ENCODE measurements at places on chromosomes 5 and 9.

- H3K4me1 ChIP-seq = no peaks in the 10 kb centered on the region
- H3K4me3 ChIP-seq = no peak overlapping the region
- H3K27ac ChIP-seq = no peak overlapping the region
- DNase-seq = no peak
- no peaks in the 10 kb centered on the region for H3K27me3 ChIP-seq
- H3K36me3 ChIP-seq = no peaks in the 10 kb centered on the region
Measured at GRCh38 chr9:119961774-119962424, 592.7 kb upstream of the BRINP1 start.

DNA sequence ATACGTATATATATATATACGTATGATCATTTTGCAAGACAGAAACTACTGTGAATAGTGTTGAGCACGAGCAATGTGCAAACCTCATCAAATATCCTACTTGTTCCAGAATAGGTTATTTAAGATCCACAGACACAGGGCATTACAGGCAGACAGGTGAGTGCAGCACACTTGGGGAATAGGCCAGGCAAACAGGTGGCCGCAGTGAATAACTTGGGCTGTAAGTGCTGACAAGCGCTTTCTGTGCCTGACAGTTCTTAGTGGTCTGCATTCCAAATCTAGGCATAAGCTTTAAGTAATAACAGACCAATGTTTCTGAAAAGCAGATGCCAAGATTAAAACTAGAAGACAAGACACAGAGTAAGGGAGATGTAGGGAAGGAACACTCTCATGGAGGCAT lies 77.9 kb downstream of the LHFPL2 start:
- no peak overlapping the region for H3K4me3 ChIP-seq
- no peaks in the 10 kb centered on the region for H3K36me3 ChIP-seq
- no peaks in the 10 kb centered on the region for H3K4me1 ChIP-seq
- peaks cover 8% of the 10 kb centered on the region for H3K27me3 ChIP-seq
- no peak for DNase-seq

DNA sequence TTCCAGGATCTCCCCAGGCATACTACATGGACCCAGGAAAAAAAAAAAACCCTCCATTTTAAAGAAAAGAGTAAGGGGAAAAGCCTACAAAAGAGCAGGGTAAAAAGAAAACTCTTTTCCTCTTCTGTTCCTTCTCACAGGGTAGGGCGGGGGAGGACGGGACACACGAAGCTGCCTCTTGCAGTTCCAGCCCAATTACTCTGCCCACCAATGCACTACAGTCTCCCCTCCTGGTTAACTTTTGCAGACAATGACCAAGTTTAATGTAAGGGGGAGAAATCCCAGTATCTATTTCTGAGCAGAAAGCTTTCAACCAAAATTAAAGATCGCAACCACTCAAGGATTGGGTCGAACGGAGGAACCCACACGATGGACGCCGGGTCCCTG lies 1.3 kb downstream of the BRD3 start:
- H3K27ac ChIP-seq = peak overlapping the region; percentile 98
- no peak for DNase-seq
- H3K27me3 ChIP-seq = peaks cover 20% of the 10 kb centered on the region
- peak overlapping the region; percentile 87 for H3K4me3 ChIP-seq

- H3K36me3 ChIP-seq = no peaks in the 10 kb centered on the region
- DNase-seq = no peak
- H3K4me1 ChIP-seq = peaks cover 31% of the 10 kb centered on the region
- no peaks in the 10 kb centered on the region for H3K27me3 ChIP-seq
- peak overlapping the region; percentile 84 for H3K27ac ChIP-seq
- peak overlapping the region; percentile 26 for H3K4me3 ChIP-seq
Measured at GRCh38 chr9:20208961-20209371, 413.3 kb downstream of the MLLT3 start.

- H3K27ac ChIP-seq = no peak overlapping the region
- H3K27me3 ChIP-seq = peaks cover 4% of the 10 kb centered on the region
- no peak overlapping the region for H3K4me3 ChIP-seq
- no peak for DNase-seq
- H3K4me1 ChIP-seq = peaks cover 15% of the 10 kb centered on the region
Measured at GRCh38 chr9:4620881-4621555, 41.1 kb upstream of the PLPP6 start.

- no peak overlapping the region for H3K27ac ChIP-seq
- no peak overlapping the region for H3K4me3 ChIP-seq
- no peaks in the 10 kb centered on the region for H3K27me3 ChIP-seq
- H3K36me3 ChIP-seq = no peaks in the 10 kb centered on the region
Measured at GRCh38 chr9:134707731-134708671, 66.4 kb downstream of the COL5A1 start.

DNA sequence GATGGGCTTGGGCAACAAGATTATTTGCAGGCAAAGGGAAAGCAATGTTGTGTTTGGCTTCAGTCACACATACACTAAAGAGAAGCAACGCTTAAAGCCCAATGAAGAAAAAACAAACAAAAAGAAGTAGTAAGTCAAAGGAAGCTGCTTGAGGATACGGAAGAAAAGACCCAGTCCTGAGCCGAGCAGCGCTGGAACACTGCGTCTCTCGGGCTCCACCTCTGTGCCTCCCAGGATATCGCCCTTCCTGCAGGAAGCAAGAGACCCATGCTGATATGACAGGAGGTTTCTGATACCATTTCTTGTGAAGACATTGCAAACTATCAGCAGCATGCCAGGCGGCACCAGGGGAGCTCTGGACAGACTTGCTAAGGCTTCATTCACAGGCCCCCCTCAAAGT lies 9.9 kb downstream of the GNAQ start:
- no peak overlapping the region for H3K4me3 ChIP-seq
- no peaks in the 10 kb centered on the region for H3K27me3 ChIP-seq
- no peak overlapping the region for H3K27ac ChIP-seq
- DNase-seq = no peak
- peaks cover 57% of the 10 kb centered on the region for H3K4me1 ChIP-seq

DNA sequence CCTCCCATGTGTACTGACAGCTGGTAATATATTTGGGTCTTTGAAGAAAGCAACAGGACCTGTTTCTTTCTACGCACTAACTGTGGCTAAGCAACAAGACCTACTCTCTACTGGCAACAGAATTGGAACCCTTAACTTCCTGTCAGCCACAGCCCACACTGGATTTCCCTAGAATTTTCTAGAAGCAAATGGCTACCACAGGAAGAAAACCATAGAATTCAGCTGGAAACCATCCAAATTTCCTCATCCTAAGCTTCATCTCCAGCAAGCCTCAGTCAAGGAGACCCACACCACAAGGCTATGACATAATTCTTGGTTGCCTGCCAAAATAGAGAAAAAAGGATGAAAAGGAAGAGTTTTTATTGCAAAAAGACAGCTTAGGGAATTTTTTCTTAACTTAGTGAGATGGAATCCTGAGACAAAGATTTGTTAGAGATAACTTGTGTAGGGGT lies 171.8 kb upstream of the TNC start:
- H3K4me1 ChIP-seq = no peaks in the 10 kb centered on the region
- H3K27ac ChIP-seq = no peak overlapping the region
- DNase-seq = no peak
- H3K36me3 ChIP-seq = no peaks in the 10 kb centered on the region

GRCh38 chr9:104144336-104144735 lies 50.2 kb downstream of the SMC2 start:
- H3K36me3 ChIP-seq = peaks cover 49% of the 10 kb centered on the region
- H3K27me3 ChIP-seq = no peaks in the 10 kb centered on the region
- no peak for DNase-seq
- H3K4me3 ChIP-seq = no peak overlapping the region

DNA sequence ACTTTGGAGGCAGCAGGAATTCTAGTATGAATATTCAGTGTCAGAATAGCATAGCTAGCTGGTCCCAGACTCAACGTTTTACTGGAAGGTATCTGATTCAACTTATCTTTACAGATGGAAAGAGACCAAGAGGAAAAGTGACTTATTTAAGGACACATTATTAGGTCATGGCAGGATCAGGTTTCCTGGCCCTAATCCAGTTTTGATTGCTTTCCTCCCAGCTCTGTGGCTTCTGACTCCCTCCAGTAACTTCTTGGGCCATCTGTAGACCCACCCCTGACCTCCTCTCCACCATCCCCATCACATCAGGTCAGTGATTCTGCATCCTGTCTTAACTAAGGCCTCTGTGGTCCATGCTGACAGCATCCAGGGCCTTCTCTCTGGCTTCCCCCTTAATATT lies 38.4 kb downstream of the SH3TC2 start:
- no peak overlapping the region for H3K4me3 ChIP-seq
- peaks cover under 1% of the 10 kb centered on the region for H3K4me1 ChIP-seq
- H3K27me3 ChIP-seq = peaks cover 10% of the 10 kb centered on the region
- no peaks in the 10 kb centered on the region for H3K36me3 ChIP-seq
- DNase-seq = no peak
- no peak overlapping the region for H3K27ac ChIP-seq

DNA sequence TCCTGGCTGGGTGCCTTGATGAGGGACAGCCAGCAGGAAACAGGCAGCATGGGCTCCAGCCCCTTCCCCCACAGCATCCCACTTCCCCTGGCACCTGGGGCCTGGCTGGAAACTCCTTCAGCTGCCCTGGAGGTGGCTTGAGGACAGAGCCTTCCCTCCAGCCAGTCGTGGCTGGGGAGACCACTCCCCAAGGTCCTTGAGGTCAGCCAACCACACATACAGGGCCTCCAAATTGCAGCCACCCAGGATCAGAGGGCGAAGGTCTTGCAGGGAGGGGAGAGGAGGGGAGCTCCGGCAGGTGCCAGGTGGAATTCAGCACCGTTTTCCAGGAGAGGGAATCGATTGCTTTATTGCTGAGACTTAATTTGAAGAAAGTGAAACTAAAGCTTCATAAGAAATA lies 280.4 kb downstream of the PBX3 start:
- no peak overlapping the region for H3K27ac ChIP-seq
- no peaks in the 10 kb centered on the region for H3K4me1 ChIP-seq
- H3K27me3 ChIP-seq = no peaks in the 10 kb centered on the region
- H3K36me3 ChIP-seq = no peaks in the 10 kb centered on the region

DNA sequence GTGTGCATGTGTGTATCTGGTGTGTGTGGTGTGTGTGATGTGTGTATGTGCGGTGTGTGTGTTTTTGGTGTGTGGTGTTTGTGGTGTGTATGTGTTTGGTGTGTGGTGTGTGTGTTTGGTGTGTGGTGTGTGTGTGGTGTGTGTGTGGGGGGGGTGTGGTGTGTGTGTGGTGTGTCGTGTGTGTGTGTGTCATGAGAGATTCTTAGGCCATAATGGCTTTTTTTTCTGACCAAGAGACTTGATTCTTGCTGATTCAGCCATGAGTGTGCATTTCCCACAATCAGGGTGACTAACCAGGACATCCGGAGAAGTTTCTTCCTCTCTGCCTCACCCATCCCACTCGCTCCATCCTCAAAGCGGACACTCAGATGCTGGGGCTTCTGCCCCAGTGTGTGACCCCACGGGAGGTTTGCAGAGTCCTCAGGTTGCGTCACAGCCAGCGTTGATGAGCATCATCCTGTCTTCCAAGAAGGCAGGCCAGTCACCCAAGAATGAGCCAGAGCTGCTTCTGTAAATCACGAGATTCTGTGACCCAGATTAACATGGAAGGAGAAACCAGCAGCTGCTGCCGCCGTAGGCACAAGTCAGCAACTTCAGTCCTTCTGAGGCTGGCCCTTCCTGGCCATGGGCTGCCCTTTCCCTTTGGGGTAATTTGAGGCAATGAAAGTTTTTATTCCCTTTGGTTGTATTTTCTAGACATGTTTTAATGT lies 12.5 kb upstream of the CTSL start:
- H3K4me3 ChIP-seq = no peak overlapping the region
- peaks cover 12% of the 10 kb centered on the region for H3K27me3 ChIP-seq
- peak overlapping the region; percentile 24 for H3K27ac ChIP-seq

DNA sequence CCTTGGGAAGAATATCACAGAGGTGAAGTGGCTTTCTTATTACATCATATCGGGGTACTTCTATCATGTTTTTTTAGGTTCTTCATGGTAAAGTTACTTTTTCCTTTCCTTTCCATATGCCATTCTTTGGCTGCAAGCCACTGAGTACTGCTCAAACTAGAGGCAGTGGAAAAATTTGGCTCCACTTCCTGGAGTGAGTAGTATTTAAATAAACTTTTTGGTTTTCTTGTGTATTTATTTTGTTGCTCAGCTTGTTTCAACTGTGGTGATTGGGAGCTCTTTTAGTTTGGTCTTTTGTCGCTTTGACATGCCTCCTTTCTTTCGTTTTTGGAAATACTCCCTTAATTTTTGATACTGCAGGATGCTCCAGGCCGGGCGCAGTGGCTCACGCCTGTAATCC lies 69.8 kb downstream of the WDR70 start:
- H3K4me1 ChIP-seq = peaks cover 2% of the 10 kb centered on the region
- DNase-seq = no peak
- H3K27me3 ChIP-seq = no peaks in the 10 kb centered on the region
- H3K27ac ChIP-seq = no peak overlapping the region

DNA sequence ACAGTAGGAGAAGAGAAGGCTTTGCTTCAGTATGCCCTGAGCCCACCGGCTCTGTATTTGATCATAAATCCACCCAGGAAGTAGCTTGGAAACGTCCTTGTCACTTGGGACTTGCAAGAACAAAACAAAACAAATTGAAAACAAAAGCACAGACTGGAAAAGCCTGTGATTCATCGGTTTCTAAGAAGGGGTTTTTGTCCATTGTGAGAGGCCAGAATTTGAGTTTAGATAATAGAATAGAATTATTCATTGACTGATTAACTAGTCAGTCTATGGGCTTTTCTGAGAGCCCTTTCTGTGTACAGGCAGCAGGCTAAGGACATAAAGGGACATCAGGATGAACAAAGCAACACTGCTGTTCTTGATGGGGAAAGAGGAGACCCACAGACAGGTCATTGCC lies 424.8 kb downstream of the IRX1 start:
- H3K36me3 ChIP-seq = no peaks in the 10 kb centered on the region
- H3K4me3 ChIP-seq = no peak overlapping the region
- no peak for DNase-seq

DNA sequence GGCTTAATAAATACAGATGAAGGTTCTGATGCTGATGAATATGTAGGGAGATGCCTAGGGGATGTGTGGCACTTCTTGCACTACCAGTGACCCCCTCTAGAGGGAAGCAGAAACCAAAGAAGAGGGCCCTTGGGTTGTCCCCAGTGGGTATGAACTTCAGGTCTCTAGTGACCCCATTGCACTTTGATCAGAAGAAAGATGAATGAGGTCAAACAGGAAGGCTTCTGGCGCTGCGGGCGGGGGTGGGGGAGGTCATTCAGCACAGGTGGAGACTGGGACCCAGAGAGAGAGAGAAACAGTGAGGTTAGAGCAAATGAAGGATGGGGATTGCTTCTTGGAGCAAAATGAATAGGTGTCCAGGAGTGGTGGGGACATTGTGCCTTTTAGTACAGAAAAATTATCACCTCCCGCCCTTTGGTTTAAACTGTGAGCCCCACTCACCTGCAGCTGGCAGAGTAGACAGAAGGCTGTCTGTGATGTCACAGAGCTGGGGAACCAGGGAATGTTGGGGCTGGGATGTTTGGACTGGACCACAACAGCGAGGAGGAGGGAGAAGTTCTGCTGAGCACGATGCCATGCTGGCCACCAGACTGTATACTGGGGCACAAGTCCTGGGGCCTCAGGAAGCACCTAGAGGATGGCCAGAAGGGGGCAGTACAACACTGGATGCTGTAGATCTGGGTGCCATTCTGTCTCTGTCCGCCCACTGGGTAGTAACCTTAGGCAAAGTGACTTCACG lies at the start of gene TEX48:
TSS of gene TEX48 (minus strand) at position 599 of the 739 bp plus-strand sequence. CDS start 10,469 bp downstream, outside the sequence.
- H3K4me3 ChIP-seq = no peak within 1 kb of the TSS
- H3K27ac ChIP-seq = peak within 1 kb of the TSS; percentile 94
- DNase-seq = peak; percentile 74
- peaks cover 26% of the 10 kb centered on the region for H3K36me3 ChIP-seq
- peaks cover 5% of the 10 kb centered on the region for H3K27me3 ChIP-seq
